ENCODE measurements at places on chromosomes 2 and 18.

DNA sequence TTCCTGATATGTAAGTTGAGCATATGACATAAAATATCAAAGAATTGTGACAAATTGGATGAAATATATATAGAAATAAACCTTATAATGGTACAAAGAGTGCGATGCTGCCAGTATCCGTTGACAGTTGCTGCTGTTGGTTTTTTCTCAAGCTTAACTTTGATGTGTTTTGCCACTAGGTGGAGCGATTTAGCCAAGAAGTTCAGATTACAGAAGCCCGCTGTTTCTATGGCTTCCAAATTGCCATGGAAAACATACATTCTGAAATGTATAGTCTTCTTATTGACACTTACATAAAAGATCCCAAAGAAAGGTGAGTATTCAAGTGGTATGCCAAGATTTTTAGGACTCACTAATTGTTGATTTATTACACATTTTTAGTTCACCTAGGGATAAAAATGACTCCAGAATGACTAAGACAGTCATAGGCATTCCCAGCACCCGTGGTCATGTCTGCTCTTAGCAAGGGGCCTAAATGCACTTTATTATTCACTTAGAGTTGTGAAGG is 2.1 kb downstream of the RRM2 start:
- no peak for DNase-seq

DNA sequence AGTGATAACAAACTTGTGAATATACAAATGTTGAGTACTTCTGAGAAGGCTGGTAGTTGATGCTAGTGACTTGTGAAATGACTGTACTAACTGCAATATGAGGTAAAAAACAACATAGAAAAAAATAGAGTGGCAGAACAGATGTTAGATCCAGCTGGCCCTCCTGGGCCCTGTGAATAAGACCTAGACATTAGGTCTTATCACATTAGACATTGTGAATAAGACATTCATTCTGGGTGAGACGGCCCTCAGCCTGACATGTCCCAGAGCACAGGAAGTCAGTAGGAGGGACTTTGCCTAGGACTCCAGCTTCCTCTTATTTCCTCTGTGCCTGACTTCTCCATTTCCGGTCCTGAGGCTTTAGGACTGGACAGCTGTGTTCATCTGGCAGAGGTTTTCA is 22.9 kb downstream of the DOK1 start:
- no peak for DNase-seq

DNA sequence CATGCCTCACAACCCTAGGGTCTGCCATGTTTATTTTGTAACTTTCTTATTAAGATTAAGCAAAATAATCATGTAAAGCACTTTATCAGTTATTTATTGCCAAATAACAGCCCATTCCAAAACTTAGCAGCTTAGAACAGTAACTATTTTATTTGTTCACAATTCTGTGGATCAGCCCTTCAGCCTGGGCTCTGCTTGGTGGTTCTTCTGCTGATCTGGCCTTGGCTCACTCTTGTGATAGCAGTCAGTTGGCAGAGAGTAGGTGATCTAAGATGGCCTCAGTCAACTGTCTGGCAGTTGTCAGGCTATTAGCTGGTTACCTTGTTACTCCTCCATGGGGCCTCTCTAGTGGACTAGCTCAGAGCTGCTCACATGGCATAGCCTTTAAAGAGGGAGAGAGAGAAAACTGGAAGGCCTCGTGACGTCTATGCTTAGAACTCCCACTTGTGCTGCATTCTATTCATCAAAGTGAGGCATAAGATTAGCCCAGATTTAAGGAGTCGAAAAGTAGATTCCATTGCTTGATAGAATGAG is 54.3 kb downstream of the PLCL1 start:
- DNase-seq = no peak

- no peak for DNase-seq
These were observed 93.4 kb downstream of the PARD3B start for GRCh38 chr2:204638471-204639194.

DNA sequence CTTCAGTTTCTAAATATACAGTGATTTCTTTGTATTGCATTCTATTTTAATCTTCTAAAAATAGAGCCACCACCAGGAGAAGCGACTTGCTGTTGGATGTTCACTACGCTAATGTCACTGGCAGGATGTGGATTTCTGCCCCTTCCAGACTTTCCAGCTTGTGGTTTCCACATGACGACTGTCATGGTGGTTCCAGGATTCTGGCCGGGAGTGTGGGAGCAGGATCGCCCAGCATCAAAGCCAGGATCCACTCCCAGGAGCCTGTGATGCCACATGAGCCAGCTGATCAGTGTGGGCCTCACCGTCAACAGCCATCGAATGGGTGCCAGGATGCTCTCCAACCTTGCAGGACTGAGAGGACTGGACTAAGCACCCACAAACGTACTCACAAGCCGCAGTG is 148.8 kb downstream of the HDAC4 start:
- DNase-seq = no peak

GRCh38 chr2:231227310-231228162 is 29.1 kb downstream of the ARMC9 start:
- peak; percentile 62 for DNase-seq

DNA sequence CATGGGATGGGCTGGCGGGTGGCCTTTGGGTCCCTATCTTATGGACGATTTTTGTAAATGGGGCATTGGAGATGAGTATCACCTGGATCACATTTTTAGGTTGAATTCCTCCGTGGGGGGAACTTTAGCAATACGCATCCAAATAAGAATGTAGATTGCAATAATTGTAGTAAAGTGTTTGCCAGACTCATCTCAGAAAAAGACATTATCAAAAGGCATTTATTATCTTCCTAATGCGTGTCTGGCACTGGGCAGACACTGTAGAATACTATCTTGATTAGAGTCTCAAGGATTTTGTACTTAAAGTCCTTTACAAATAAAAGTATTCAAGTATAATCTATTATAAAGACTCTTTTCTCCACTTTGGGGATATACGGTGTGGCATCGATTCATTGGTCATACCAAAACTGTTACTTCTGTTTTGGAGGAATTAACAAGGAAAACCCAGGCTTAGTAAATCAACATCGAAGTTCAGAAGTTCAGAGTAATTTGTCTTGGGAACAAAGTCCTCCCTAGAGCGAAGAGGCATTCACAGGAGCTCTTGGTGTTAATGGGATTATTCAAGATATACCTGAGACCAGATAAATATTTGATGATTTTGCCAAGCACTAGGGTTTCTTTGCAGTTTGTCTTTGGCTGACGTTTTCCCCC is 578 bp upstream of the ACKR3 start:
- no peak for DNase-seq

- DNase-seq = no peak
These were observed 48.9 kb upstream of the IL1R2 start for GRCh38 chr2:101942851-101943250.

- no peak for DNase-seq
These were observed 103.2 kb downstream of the INHBB start for GRCh38 chr2:120448961-120449810.

DNA sequence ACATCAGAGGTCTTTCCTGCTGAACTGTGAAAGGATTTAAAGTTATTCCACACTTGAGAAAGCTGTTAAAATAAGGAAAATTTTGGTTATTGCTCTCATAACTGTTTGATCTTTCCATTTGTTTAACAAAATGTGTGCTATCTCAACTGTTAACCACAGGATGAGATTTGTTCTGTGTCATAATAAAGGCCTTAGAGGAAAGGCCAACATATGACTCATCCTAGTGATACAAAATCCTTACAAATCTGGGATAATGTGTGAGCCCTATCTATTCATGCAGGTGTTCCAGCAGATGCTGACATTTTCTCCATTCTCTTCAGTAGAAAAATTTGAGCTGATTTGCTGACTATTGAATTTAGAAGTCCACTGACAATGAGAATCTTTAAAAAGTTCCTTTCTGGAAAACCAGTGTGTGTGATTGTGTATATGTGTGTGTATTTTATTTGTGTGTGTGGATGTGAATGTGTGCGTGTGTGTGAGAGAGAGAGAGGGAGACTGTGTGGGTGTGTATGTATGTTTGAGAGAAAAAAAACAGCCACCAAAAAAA is 1111.9 kb upstream of the GYPC start:
- DNase-seq = no peak

- DNase-seq = no peak
These were observed 94.7 kb upstream of the CDC42EP3 start for GRCh38 chr2:37766106-37766505.

GRCh38 chr2:6960659-6961058 is 43.4 kb downstream of the RNF144A start:
- peak; percentile 58 for DNase-seq

DNA sequence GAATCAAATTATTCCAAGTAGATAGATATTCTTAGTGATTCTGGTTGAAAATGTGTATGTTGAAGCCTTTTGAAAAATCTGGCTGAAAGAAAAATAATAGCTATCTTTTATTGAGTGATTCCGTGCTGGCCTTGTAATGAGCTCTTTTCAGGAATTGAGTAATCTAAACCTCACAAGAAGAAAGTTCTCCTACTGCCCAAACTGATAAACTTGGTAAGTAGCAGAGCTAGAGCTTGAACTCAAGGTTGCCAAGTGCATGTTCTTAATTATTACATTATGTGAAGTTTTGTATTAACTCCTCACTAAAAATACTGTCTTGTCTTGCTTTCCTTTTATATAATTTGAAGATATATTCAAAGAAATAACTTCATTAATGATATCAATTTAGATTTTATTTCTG is 1.6 kb upstream of the PPP1R1C start:
- DNase-seq = no peak

DNA sequence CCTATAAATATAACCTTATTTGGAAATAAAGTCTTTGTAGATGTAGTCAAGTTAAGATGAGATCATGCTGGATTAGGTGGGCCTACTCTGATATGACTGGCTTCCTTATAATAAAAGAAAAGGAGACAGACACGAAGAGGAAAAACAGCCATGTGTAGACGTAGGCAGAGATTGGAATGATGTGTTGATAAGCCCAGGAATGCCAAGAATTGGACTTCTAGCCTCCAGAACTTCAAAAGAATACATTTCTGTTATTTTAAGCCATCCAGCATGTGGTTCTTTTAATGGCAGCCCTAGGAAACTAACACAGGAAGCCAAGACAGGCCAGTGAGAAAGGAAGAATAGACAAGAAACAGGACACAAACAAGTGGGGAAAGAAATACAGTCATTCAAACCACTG is 68.6 kb downstream of the NYAP2 start:
- DNase-seq = no peak

- DNase-seq = no peak
These were observed 66.4 kb downstream of the KCNG2 start for GRCh38 chr18:79864006-79864725.

DNA sequence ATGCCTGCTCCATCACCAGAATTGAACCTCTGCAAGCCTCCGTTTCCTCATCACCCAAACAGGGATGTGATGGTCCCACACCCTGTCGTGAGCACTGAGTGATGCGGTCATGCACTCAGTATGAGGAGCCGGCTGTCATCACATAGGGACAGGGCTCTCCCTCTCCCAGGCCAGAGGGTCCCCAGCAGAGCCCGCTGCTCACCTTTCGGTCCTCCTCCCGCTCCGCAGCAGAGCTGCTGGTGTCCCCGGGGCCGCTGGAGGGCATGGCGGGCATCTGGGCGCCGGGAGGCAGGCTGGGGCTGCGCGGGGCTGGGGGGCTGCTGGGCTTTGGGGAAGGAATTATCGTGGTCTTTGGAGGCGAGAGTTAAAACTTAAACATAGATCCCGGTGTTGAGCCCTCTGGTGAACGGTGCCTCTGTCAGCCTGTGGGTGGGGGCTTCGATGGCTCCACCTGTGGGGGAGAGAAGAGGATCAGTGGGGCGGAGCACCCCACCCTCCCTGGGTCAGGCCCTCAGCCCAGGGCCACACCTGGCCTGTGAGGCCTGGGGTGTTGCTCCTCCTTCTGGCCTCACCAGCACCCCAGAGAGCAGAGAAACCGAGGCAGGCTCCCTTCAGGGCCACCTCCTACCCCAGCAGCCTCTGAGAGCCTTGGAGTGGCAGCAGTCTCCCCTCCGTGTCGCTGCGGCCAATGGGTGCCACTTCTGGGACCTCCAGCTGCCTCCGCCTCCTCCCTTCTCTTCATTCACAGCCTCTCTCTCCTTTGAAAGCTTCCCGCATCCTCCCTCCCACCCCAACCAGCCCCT is 27.8 kb downstream of the DNMT3A start:
- DNase-seq = no peak

GRCh38 chr2:127679680-127680361 is 4.5 kb upstream of the LIMS2 start:
- no peak for DNase-seq

GRCh38 chr2:142796588-142796987 is 80.9 kb upstream of the KYNU start:
- no peak for DNase-seq

- peak; percentile 68 for DNase-seq
These were observed 87.4 kb downstream of the COL6A3 start for GRCh38 chr2:237326266-237327171.

DNA sequence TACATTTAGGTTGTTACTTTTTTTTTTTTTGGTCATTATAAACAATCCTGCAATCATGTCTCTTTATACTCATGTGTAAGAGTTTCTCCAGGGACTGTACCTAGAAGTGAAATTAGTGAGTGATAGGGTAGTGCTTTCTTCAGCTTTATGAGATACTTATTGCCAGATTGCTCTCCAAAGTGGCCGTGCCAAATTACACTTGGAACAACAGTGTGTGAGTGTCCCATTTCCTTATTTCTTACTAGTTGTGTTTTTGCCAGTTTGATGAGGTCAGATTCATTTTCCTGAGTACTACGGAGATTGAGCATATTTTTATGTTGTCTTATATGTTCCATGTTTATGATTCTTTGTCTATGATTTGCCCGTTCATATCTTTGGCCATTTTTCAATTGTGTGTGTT is 39.2 kb downstream of the GALNT1 start:
- no peak for DNase-seq

- DNase-seq = no peak
These were observed 1.6 kb upstream of the RTP5 start for GRCh38 chr2:241867776-241868420.

GRCh38 chr2:28480403-28481049 is 15.3 kb upstream of the PLB1 start:
- DNase-seq = no peak

DNA sequence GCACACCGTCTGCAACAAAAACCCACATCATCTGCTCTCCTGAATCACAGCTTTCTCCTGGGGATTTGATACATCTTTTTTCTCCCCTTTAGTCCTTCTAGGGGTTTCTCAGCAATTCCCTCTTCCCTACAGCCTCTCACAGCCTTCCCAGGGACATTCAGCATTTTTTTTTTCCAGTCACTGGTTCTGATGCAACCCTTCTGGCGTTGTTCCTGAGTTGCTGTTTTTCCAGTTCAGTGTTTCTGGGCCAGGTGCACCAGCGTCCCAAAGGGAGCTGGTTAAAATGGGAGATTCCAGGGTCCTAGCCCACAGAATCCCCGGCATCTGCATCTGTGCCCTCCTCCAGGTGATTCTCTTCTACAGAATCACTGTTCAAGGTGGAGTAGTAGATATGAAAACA is 36.1 kb downstream of the ADCY3 start:
- DNase-seq = peak; percentile 45

- no peak for DNase-seq
These were observed 942.8 kb upstream of the PIK3C3 start for GRCh38 chr18:41012194-41012593.

Measured in ovary (tissue), 10 donors.